ENCODE measurements at places on chromosomes 1 and 21. TPM values are rescaled to one million over a fixed set of nuclear protein-coding genes. Genes with fewer than 3 reads are reported as not detected.

FMOD gene
- 0.17 TPM for polyA plus RNA-seq

EDEM3 gene
- polyA plus RNA-seq = 1.3 TPM

LRRC53 gene
- polyA plus RNA-seq = not detected

DNA sequence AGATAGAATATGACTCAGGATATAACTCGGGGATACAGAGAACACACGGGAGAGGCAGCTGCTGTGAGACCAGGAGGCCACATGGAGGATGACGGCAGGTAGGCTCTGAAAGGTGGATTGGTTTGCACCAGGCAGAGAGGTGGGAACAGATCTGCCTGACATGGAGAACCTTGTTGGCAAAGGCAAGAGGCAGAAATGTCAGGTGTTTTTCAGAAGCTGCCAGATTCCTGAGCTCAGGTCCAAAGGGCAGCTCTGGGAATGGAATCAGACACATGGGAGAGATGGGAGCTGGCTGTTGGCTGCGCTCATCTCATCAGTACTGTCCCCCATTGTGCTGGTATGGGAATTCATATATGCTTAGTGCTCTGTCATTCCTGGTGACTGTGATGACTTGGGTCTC, 19.2 kb downstream of the SYT6 start:
- no peaks in the 10 kb centered on the region for H3K27me3 ChIP-seq
- peaks cover 99% of the 10 kb centered on the region for H3K36me3 ChIP-seq
- 0 out of 2 replicates have a peak, but pooled peaks cover 4% of the 10 kb centered on the region for H3K4me1 ChIP-seq
- no peak overlapping the region for H3K4me3 ChIP-seq

DNA sequence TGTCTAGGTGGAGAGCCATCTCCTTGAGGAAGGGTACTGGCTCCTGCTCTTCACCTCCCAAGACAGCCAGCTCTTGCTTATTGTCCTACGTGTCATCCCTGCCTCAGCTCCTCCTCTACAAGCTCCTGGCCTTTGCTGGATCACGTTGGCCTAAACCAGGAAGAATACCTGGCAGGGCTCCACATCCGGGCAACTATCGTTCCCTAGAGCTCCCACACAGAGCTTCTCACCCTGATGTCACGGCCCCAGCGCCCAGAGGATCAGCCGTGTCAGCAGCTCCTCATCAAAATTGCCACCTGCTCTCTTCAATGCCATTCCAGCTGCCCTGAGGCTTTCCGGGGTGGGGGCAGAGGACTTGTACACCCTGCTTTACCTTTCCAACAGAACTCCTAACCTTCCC, 1.9 kb upstream of the TPM3 start:
- H3K4me3 ChIP-seq = no peak overlapping the region
- H3K27me3 ChIP-seq = no peaks in the 10 kb centered on the region
- DNase-seq = no peak
- no peaks in the 10 kb centered on the region for H3K4me1 ChIP-seq
- H3K27ac ChIP-seq = no peak overlapping the region

DNA sequence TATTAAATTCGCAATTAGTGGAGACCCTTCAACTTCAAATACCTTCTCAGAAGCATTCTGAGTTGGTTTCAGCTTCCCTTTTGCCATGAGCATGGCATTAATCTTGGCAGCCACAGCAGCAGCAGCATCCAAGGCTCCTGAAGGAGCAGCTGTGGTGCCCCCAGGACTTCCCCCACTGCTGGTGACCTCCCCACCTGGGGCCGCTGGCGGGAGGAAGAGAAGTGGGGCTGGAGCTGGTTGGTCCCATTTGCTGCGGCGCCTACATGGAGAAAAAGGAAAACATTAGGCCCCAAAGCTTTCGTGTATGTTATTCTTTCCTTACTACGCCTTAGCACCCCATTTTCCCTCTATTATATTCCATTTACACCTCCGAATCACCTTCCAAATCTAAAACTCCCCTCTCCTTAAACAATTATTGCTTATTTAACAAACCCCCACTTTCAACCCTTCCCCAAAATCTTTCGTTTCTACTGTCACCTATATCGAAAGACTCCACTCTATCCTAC, 569 bp downstream of the KHDC4 start:
- H3K27me3 ChIP-seq = no peaks in the 10 kb centered on the region
- no peaks in the 10 kb centered on the region for H3K4me1 ChIP-seq
- no peak for DNase-seq
- peak overlapping the region; percentile 88 for H3K27ac ChIP-seq

Data from H1 (cell line).